ENCODE measurements at places on chromosomes 7 and 10. TPM values are rescaled to one million over a fixed set of nuclear protein-coding genes. Genes with fewer than 3 reads are reported as not detected.

CALML3 gene
- not detected for total RNA-seq

NEBL gene
- total RNA-seq = 14.7 TPM

GRCh38 chr10:31526178-31526577 is 207.2 kb downstream of the ZEB1 start:
- no peak overlapping the region for H3K4me3 ChIP-seq
- H3K36me3 ChIP-seq = no peaks in the 10 kb centered on the region
- no peak for DNase-seq
- H3K27me3 ChIP-seq = no peaks in the 10 kb centered on the region
- no peak overlapping the region for H3K27ac ChIP-seq

DNA sequence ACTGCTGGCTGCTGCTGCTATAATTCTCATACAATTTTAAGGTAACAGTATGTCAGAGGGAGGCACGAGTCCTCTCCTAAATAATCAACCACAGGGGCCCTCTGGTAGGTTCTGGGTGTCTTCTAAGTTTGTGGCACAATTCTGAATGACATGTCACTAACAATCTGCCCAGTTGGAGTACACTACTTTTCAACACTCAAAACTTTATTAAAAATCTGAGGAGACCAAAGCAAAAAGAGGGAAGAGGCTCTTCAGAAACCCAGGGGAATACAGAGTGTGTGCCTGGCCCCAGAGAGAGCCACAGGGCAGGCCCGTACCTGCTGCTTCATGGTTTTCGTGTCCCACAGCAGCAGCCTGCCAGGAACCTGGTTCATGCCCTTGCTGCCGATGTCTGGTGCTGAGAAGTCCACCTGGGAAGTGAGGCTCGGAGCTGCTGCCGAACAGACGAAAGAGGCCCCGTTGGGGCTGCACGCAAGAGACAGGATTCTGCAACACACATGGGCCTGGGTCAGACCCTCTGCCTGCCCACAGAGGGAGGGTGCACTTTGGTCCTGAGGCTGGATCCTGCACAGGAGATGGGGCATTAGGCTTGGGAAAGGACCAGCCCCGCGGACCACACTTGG is 18.3 kb downstream of the WDR91 start:
- DNase-seq = no peak
- no peaks in the 10 kb centered on the region for H3K36me3 ChIP-seq
- H3K4me3 ChIP-seq = no peak overlapping the region
- no peak overlapping the region for H3K27ac ChIP-seq
- H3K4me1 ChIP-seq = no peaks in the 10 kb centered on the region

GRCh38 chr7:104921596-104921995 is 92.4 kb upstream of the KMT2E start:
- no peak overlapping the region for H3K4me3 ChIP-seq
- H3K27me3 ChIP-seq = no peaks in the 10 kb centered on the region
- no peaks in the 10 kb centered on the region for H3K36me3 ChIP-seq
- H3K27ac ChIP-seq = no peak overlapping the region
- H3K4me1 ChIP-seq = no peaks in the 10 kb centered on the region
- no peak for DNase-seq
